ENCODE measurements at places on chromosomes 2 and 18. TPM values are rescaled to one million over a fixed set of nuclear protein-coding genes. Genes with fewer than 3 reads are reported as not detected.

The RHOB gene
- 47.0 TPM for total RNA-seq

GRCh38 chr2:98913916-98914712, 21.9 kb downstream of the CRACDL start:
- DNase-seq, result peak; percentile 49

The REG1B gene
- not detected for total RNA-seq

- DNase-seq, result peak; percentile 48
Observed at GRCh38 chr2:168687314-168687713, 115.1 kb upstream of the NOSTRIN start.

DNA sequence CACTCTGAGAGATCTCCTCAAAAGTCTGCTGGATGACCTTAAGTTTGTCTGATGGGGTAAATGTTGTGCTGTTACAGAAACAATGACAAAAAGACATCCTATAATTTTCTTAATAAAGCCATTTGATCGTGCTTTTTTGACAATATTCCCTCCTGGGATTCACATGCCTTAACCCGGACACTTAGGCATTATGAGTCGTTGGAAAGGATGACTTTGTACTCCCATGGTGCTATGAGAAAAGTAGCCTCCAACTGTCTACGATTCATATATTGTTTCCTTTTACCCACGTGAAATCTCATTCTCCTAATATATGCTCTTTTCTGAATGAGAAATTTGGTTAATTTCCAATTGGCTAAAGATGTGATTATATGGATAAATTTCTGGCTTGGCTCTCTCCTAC, 6.1 kb upstream of the MPP4 start:
- no peak for DNase-seq

GRCh38 chr2:217218269-217219163, 358.7 kb upstream of the TNP1 start:
- no peak for DNase-seq

The IL36RN gene
- not detected for total RNA-seq
